Upper lobe of left lung (tissue), 6 donors: ENCODE measurements at places on chromosomes 2 and 18. TPM values are rescaled to one million over a fixed set of nuclear protein-coding genes. Genes with fewer than 3 reads are reported as not detected.

HK2 gene
- total RNA-seq, result 68.4 TPM

CDH20 gene
- not detected for total RNA-seq

B3GNT2 gene
- 25.3 TPM for total RNA-seq

DNA sequence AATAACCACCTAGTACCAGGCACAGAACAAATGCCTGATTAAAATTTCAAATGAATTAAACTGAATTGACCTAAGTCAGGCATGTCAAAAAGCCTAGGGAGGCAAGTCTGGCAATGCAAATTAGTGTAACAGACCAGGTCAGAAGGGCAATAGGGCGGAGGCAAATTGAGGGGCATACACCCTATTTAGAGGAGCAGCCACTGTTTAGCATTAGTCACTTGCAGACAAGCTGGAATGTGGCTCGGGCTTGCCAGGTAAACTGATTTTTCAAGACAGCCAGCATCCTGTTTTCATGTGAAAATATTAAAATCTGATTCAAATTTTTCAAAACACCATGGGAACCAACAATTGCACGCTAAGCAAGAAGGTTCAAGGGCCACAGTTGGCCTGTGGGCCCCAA, 160.3 kb downstream of the EN1 start:
- no peak overlapping the region for H3K4me3 ChIP-seq
- H3K36me3 ChIP-seq, result no peaks in the 10 kb centered on the region
- no peaks in the 10 kb centered on the region for H3K4me1 ChIP-seq
- no peaks in the 10 kb centered on the region for H3K27me3 ChIP-seq

- H3K36me3 ChIP-seq, result no peaks in the 10 kb centered on the region
- no peaks in the 10 kb centered on the region for H3K27me3 ChIP-seq
Observed at GRCh38 chr2:128799730-128800129, 481.1 kb upstream of the HS6ST1 start.

GRCh38 chr2:36461039-36461681, 105.6 kb downstream of the CRIM1 start:
- DNase-seq, result no peak
- H3K4me1 ChIP-seq, result peaks cover 39% of the 10 kb centered on the region
- H3K4me3 ChIP-seq, result no peak overlapping the region
- peak overlapping the region; percentile 18 for H3K27ac ChIP-seq
- no peaks in the 10 kb centered on the region for H3K27me3 ChIP-seq

SERPINB11 gene
- not detected for total RNA-seq

UGT1A10 gene
- not detected for total RNA-seq

GKN2 gene
- total RNA-seq, result 37.7 TPM

- H3K36me3 ChIP-seq, result no peaks in the 10 kb centered on the region
- H3K27ac ChIP-seq, result no peak overlapping the region
- no peak overlapping the region for H3K4me3 ChIP-seq
- no peaks in the 10 kb centered on the region for H3K4me1 ChIP-seq
Observed at GRCh38 chr18:30245766-30246455, 796.6 kb downstream of the DSC3 start.

- H3K27ac ChIP-seq, result no peak overlapping the region
- no peaks in the 10 kb centered on the region for H3K27me3 ChIP-seq
- H3K4me3 ChIP-seq, result no peak overlapping the region
Observed at GRCh38 chr18:76951456-76952247, 129.3 kb downstream of the ZNF236 start.

DNA sequence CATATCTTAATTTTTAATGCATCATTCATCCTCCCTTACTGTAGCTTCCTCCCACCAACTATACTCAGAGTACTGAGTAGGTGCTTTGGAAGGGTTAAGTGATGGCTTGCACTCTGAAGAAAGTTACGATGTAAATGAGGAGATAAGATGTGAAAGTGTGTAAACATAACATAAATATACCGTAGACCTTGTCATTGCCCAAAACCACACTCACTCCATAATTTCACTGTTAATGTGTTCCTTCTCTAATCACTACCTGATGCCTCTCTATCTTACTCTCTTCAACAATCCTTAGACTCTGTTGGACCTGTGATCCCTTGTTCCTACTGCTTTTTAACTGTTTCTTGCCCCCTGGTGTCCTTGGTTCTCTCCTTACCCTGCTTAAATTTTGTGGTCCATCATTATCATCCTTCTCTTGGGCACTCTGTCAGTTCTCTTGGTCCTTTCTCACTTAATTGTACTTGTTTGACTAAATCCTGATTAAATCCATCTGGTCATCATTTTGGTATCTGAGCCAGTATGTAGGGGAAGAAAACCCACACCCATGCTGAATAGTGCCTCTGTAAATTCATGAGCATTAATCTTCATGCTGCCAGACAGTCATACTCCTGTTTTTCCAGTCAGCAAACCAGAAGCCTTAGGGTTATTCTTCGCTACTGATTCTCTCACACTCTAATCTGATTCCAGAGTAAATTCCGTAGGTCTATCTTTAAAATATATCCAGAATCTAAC, 45.0 kb downstream of the PMS1 start:
- H3K27me3 ChIP-seq, result no peaks in the 10 kb centered on the region
- no peaks in the 10 kb centered on the region for H3K4me1 ChIP-seq
- H3K36me3 ChIP-seq, result no peaks in the 10 kb centered on the region
- no peak overlapping the region for H3K27ac ChIP-seq
- no peak overlapping the region for H3K4me3 ChIP-seq
- DNase-seq, result no peak

- no peak overlapping the region for H3K27ac ChIP-seq
- no peak overlapping the region for H3K4me3 ChIP-seq
- H3K36me3 ChIP-seq, result no peaks in the 10 kb centered on the region
- no peak for DNase-seq
- no peaks in the 10 kb centered on the region for H3K27me3 ChIP-seq
- no peaks in the 10 kb centered on the region for H3K4me1 ChIP-seq
Observed at GRCh38 chr2:11839916-11840315, 93.5 kb downstream of the LPIN1 start.

TCF4 gene
- total RNA-seq, result 115 TPM

DNA sequence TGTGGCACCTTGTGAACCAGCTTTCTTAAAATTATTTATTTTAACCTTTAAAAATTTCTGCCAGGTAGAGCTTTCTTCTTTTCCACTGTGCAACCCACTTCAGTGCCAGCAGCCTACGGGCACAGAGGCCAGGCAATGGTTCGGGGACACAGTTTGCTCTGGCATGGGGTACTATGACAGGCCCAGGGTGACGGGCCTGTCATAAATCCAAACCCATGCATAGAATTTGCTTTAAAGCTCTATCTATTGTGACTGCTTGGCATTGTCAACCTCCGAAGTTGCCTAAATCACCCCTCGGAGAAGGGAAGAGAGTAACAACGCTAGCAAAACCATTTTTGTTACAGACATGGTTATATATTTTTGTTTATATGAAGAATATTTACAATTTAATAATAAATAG, 1.5 kb downstream of the ODC1 start:
- H3K27me3 ChIP-seq, result no peaks in the 10 kb centered on the region
- peaks cover 37% of the 10 kb centered on the region for H3K4me1 ChIP-seq
- H3K27ac ChIP-seq, result no peak overlapping the region

DNA sequence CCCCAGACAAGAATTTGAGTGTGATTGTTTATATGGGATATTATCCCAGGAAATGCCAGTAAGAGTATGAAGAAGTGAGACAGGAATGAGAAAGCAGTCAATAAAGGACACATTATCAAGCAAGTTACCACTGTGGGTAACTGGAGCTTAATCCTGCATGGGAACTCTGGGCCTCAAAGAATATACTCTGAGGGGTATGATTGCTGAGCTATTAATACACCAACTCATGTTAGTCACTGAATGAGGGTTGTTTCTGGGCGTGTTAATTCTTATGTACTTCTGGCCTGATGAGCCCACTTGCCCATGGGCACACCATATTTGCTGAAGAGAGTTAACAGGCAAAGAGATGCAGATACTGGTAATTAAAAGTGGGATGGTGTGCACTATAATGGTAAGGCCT, 26.6 kb upstream of the PAIP2B start:
- DNase-seq, result no peak
- H3K4me1 ChIP-seq, result no peaks in the 10 kb centered on the region
- no peaks in the 10 kb centered on the region for H3K27me3 ChIP-seq
- H3K4me3 ChIP-seq, result no peak overlapping the region

GRCh38 chr2:152715854-152716428, 1.3 kb downstream of the PRPF40A start:
- no peaks in the 10 kb centered on the region for H3K27me3 ChIP-seq
- H3K4me1 ChIP-seq, result peaks cover 37% of the 10 kb centered on the region
- DNase-seq, result no peak
- H3K36me3 ChIP-seq, result no peaks in the 10 kb centered on the region

DNA sequence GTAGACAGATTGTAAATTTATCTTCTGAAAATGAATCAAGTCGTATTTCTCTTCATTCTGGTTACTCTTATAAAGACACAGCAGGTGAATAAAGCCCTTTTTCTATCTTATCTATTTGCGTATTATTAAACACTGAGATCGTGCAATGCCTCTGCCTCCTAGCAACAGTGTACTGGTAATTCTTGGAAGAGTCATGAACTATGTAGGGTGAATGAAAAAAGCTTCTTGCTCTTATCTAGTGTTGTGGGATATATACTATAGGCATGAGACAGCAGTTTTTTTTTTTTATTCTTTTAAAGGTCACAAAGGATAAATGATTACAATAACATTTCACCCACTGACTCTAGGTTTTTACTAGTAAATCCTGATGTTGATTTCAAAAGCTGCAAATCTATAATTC, 324.2 kb downstream of the PDE11A start:
- H3K36me3 ChIP-seq, result no peaks in the 10 kb centered on the region
- no peak overlapping the region for H3K4me3 ChIP-seq
- H3K27ac ChIP-seq, result no peak overlapping the region
- no peaks in the 10 kb centered on the region for H3K4me1 ChIP-seq
- no peak for DNase-seq
- no peaks in the 10 kb centered on the region for H3K27me3 ChIP-seq

FIGN gene
- total RNA-seq, result 4.2 TPM

DNA sequence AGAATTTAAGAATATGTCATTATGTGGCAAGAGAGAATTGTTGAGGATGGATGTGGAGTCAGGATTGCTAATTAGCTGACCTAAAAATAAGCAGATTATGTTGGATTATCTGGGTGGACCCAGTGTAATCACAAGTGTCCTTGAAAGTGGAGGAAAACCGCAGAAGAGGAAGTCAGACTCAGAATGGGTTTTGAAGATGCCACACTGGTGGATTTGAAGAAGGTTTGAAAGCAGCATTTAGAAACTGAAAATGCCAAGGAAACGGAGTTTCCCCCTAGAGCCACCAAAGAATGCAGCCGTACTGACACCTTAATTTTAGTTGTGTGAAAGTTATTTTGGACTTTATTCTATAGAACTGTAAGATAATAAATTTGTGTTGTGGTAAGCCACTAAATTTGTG, 41.6 kb upstream of the DPP10 start:
- H3K36me3 ChIP-seq, result no peaks in the 10 kb centered on the region
- no peak overlapping the region for H3K4me3 ChIP-seq
- no peak for DNase-seq
- H3K27me3 ChIP-seq, result no peaks in the 10 kb centered on the region
- no peaks in the 10 kb centered on the region for H3K4me1 ChIP-seq
- no peak overlapping the region for H3K27ac ChIP-seq

GRCh38 chr18:12403601-12404506, 3.9 kb upstream of the PRELID3A start:
- peaks cover 25% of the 10 kb centered on the region for H3K4me1 ChIP-seq
- no peak for DNase-seq
- no peaks in the 10 kb centered on the region for H3K27me3 ChIP-seq
- H3K4me3 ChIP-seq, result no peak overlapping the region
- H3K27ac ChIP-seq, result no peak overlapping the region
- H3K36me3 ChIP-seq, result no peaks in the 10 kb centered on the region

- H3K36me3 ChIP-seq, result no peaks in the 10 kb centered on the region
- H3K27me3 ChIP-seq, result no peaks in the 10 kb centered on the region
- no peak overlapping the region for H3K27ac ChIP-seq
- H3K4me1 ChIP-seq, result no peaks in the 10 kb centered on the region
Observed at GRCh38 chr2:179677746-179678505, 183.5 kb downstream of the ZNF385B start.

GALNT3 gene
- 31.5 TPM for total RNA-seq

FSHR gene
- not detected for total RNA-seq

DNA sequence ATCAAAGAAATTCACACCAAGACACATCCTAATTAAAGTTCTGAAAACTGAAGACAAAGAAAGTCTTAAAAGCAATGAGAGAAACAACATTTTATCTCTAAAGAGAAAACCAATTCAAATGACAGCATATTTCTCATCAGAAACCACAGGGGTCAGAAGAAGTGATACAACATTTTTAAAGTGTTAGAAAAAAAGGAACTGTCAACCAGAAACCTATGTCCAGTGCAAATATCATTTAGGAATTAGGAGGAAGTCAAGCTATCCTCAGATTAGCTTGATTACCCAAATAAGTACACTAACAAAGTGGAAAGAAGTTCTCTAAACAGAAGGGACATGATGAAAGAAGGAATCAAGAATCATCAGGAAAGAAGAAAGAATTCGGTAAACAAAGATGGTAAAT, 59.5 kb upstream of the BCL2L11 start:
- no peak overlapping the region for H3K4me3 ChIP-seq
- H3K36me3 ChIP-seq, result no peaks in the 10 kb centered on the region
- no peaks in the 10 kb centered on the region for H3K27me3 ChIP-seq
- DNase-seq, result no peak
- no peak overlapping the region for H3K27ac ChIP-seq
- H3K4me1 ChIP-seq, result no peaks in the 10 kb centered on the region

DNA sequence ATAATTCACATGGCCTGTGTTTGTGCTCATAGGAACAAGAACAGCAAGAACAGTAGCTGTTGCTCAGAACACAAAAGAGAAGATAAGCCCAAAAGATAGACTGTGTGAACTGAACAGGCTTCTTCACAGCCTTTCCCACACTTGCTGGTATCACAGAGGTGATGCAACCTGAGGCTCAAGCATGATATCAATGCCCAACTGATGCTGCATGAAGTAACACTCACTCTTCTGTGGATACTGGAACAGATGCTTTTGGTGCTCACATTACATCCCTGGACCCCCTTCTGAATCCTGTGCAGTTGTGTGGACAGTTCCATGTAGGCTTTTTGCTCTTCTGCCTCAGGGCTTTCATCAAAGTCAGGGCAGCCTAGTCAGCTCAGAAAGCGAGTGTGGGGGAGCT, 88.4 kb upstream of the RND3 start:
- H3K4me1 ChIP-seq, result no peaks in the 10 kb centered on the region
- DNase-seq, result no peak
- H3K4me3 ChIP-seq, result no peak overlapping the region

GRCh38 chr2:135994281-135994680, 8.9 kb upstream of the DARS1 start:
- no peak overlapping the region for H3K27ac ChIP-seq
- H3K27me3 ChIP-seq, result no peaks in the 10 kb centered on the region

DNA sequence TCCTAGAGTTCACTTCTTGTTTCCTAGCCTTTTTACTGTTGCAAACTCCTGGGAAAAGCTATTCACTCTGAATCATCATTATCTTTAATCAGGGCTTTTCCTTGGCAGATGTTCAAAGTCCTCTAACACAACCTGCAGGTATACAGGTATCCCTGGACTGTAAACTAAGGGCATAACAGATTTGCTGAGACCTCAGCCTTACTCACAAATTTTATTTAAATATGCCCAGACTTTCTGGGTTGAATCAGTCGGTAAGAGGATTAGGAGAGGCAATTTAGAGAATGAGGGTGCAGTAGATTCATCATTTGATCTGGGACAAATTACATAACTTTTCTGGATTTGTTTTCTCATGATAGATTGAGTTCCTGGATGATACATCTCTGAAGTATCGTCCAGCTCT, 217.8 kb upstream of the STON1 start:
- no peaks in the 10 kb centered on the region for H3K4me1 ChIP-seq
- no peaks in the 10 kb centered on the region for H3K36me3 ChIP-seq
- no peak overlapping the region for H3K4me3 ChIP-seq
- no peaks in the 10 kb centered on the region for H3K27me3 ChIP-seq

- no peak overlapping the region for H3K27ac ChIP-seq
- H3K4me3 ChIP-seq, result no peak overlapping the region
- H3K27me3 ChIP-seq, result no peaks in the 10 kb centered on the region
- H3K4me1 ChIP-seq, result no peaks in the 10 kb centered on the region
- no peak for DNase-seq
- H3K36me3 ChIP-seq, result no peaks in the 10 kb centered on the region
Observed at GRCh38 chr2:106012591-106013347, 181.3 kb downstream of the UXS1 start.

CHST9 gene
- total RNA-seq, result 1.0 TPM

PTPRN gene
- not detected for total RNA-seq

VIL1 gene
- 0.76 TPM for total RNA-seq
